ENCODE measurements at places on chromosomes 1 and 21. TPM values are rescaled to one million over a fixed set of nuclear protein-coding genes. Genes with fewer than 3 reads are reported as not detected.

- no peaks in the 10 kb centered on the region for H3K36me3 ChIP-seq
- no peak overlapping the region for H3K27ac ChIP-seq
- no peaks in the 10 kb centered on the region for H3K27me3 ChIP-seq
- no peak for DNase-seq
- no peak overlapping the region for H3K4me3 ChIP-seq
Measured at GRCh38 chr21:32565856-32566465, 19.4 kb downstream of the TCP10L start.

The ATP6V1G3 gene
- not detected for total RNA-seq

DNA sequence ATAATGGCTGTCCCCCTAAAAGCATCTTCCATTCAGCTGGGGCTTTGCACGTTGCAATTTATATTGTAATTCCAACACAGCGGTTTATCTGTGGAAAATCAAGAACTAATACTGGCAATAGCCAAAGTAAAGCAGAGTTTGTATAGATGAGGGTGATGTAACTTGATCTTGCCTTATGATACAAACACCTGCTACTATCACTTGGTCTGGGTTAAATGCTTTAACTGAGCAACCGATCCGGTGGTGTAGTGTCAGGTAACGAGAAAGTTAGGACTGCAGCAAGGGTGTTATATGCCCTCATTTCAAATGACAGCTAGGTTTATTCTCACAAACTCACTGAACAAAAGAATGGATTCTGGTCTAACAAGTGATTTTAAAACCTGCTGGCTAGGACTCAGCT is 47.3 kb upstream of the PLPPR4 start:
- no peaks in the 10 kb centered on the region for H3K4me1 ChIP-seq
- H3K4me3 ChIP-seq: no peak overlapping the region
- H3K27ac ChIP-seq: no peak overlapping the region
- DNase-seq: no peak
- H3K36me3 ChIP-seq: no peaks in the 10 kb centered on the region

The SUCO gene
- 5.8 TPM for total RNA-seq

DNA sequence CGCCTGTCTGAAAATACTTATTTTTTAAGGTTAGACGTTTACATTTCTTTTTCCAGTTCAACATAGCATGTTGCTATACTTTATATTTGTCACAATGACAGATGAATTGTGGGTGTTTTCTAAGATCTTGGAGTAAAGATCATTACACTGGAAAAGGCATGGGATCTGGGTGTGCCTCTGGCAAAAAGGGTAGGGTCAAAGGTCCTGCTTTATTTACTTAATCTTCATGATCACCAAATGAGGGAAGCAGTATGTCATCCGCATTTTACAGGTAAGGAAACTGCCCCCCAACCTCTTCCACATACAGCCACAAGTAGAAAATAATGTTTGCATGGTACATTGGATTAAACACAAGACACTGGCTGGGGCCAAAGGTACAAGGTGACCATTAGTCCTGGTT is 12.5 kb upstream of the SMPDL3B start:
- H3K4me3 ChIP-seq: no peak overlapping the region
- no peak for DNase-seq
- no peaks in the 10 kb centered on the region for H3K4me1 ChIP-seq
- H3K36me3 ChIP-seq: no peaks in the 10 kb centered on the region

DNA sequence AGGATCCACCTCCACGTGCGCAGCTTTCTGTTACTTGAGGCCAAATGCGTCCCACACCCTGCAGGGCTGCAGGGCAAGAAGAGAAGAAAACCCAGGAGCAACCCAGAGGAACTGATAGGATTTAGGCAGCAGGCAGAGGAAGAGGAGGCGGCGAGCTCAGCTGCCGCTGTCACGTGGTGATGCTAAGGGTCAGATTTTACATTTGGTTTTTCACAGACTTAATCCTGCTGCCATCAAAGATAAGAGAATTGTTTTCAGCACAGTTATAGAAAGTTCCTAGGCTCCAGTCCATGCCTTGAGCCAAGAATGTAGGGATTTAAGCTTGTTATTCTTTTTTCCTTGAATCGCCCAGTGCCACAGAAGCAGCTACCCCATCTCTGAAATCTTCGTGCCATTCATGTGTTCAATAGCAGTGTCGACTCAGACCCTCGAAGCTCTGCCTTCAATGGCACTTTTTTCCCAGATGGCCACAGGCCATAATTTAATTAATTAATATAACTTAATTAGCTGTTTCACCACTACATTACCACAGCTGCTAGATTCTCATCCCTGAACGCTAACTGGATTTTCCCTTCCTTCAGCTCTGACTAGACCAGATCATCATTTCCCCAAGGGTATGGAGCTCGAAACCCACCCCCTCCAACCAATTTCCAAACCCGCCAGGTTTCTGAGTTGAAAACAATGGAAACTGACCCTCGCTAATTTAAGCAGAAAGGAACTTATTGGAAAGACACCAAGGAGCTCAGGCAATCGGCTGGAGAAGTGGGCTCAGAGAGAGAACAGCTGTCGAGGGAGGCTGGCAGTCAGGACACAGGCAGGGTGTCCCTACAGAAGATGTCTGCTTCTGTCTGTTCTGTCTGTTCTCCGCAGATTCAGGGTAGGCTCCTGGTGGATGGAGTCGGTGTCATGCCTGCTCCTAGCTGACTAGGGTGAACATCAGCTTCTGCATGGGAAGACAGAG is 36.2 kb downstream of the LDLRAP1 start:
- peaks cover 9% of the 10 kb centered on the region for H3K4me1 ChIP-seq
- no peak overlapping the region for H3K27ac ChIP-seq
- H3K27me3 ChIP-seq: no peaks in the 10 kb centered on the region
- no peaks in the 10 kb centered on the region for H3K36me3 ChIP-seq
- no peak overlapping the region for H3K4me3 ChIP-seq
- no peak for DNase-seq

The PCSK9 gene
- not detected for total RNA-seq

DNA sequence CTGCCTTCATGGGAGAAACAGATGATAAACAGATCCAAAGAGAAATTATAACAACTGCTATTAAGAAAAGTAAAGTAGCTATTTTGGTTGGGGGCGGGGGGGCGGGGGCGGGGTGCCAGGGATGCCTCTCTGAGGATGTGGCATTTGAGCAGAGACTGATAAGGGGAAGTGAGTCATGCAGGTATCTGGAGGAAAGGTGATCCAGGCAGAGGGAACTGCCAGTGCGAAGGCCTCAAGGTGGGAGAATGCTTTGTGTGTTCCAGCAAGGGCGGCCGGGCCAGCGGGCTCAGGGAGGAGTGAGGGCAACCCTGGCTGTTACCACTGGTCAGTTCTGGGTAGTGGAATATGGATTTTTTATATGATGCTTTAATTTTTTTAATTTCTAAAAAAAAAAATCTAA is 7.0 kb upstream of the TNFRSF1B start:
- H3K27ac ChIP-seq: no peak overlapping the region
- no peaks in the 10 kb centered on the region for H3K27me3 ChIP-seq
- H3K4me1 ChIP-seq: peaks cover 11% of the 10 kb centered on the region

The KRTAP19-1 gene
- total RNA-seq: not detected

GRCh38 chr1:204872262-204872881 is 1.7 kb downstream of the NFASC start:
- DNase-seq: no peak
- no peaks in the 10 kb centered on the region for H3K27me3 ChIP-seq

The COL6A1 gene
- 97.8 TPM for total RNA-seq

GRCh38 chr1:154736841-154737240 is 128.9 kb upstream of the ADAR start:
- H3K36me3 ChIP-seq: no peaks in the 10 kb centered on the region
- no peak overlapping the region for H3K27ac ChIP-seq
- DNase-seq: no peak
